Activated B cell treated with CpG ODN at 0.5 μM for 24 hours (primary cell): ENCODE measurements at places on chromosomes 1 and 21.

DNA sequence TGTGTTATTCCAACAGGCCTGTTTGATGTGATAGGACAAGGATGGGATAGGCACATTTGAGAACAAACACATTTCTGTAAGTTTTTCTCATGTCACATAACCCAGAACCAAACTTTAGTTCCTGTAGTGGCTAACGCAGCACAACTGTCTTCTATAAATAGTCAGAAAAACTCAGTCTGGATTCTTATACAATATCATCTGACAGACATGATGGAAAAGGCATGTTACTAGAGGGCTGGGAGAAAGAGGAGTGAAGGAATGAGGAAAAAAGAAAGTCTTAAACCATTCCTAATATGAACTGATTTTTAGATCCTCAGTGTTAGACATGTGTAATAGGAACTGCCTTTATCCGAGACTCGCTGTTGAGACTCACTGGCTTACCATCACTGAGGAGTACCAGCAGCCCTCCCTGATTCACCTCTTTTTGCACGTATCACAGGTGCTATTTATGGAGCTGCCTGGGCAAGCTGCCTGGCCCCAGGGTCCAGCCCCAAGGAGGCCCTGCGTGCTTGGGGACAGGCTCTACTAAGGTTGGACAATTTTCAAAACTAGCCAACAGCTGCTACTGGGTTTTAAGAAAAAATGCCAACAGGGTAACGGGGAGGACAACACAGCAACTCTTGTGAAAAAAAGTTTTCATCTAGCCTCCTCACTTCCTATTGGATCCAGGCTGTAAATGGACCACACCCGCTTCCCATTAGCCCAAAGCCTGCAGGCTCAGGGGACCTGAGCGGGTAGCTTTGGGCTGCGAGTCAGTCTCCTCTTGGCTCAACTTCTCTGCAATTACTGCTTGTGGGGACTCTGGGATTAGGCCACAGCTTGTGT lies 30.7 kb upstream of the SERBP1 start:
- DNase-seq = no peak

GRCh38 chr1:216827251-216827650 lies 104.0 kb upstream of the ESRRG start:
- no peak for DNase-seq

- DNase-seq = no peak
These were observed 20.0 kb downstream of the ADAMTS5 start for GRCh38 chr21:26946744-26947446.

- DNase-seq = no peak
These were observed 2204.3 kb downstream of the MRPL39 start for GRCh38 chr21:23402929-23403520.
